Osteocyte (in vitro differentiated cells): ENCODE measurements at places on chromosomes 1 and 21. TPM values are rescaled to one million over a fixed set of nuclear protein-coding genes. Genes with fewer than 3 reads are reported as not detected.

DNA sequence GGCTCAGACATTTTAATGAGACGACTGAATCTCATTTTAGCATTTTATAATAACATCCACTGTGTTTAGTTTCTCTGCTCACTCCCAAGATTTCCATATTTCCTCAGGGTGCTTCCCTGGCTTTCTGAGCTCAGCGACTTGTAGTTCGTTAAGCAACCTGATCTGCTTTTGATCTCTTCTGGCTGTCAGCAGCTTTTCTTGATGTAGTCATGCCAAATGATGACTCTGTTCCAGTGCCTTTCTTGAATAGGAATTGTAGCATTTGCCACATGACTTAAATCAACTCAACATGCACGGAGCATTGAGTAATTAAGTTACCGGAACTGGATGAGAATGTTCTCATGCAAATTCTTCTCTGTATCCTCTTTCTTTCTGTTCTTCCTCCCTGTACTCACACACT is 246.1 kb downstream of the FMN2 start:
- DNase-seq = no peak

SYTL1 gene
- total RNA-seq = 0.46 and 0.97 TPM in 2 replicates

- DNase-seq = no peak
Observed at GRCh38 chr1:3604997-3605823, 6.1 kb downstream of the MEGF6 start.

MTMR11 gene
- 13.5 and 14.8 TPM in 2 replicates for total RNA-seq

DNA sequence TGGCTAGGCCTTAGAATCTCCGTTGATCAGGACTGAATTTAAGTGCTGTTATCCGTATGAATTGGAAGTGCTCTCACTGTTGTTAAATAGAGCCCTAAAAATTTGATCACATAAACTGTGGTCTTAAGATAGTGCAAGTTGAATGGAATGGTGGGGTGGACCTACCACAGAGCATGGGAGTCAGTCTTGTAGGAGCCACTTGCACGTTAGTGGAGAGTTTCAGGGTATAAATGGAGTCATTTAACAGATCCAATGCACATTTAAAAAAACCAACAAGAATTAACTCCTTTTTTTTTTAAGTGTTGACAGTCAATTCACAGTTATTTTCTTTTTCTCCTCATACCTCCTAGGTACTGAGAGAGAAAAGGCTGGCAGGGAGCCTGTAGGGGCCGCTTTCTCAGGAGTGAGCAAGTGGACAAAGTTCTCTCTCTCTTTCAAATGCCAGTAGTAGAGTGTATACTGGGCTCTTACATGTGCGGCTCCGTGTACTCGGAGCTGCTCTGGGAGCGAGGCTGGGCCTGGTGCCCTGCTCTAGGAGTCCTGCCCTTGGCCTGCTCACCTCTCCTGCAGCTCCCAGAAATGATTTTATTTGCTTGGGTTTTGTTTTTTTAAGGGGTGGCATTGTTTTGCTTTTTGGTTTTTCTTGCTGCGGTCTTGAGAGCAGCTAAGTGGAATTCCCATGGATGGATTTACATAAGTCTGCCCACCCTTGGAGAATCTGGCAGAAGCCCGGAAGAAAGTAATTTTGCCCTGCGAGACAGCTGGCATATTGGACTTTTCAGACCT is 91.3 kb downstream of the ATP5PO start:
- no peak for DNase-seq

PYHIN1 gene
- total RNA-seq = not detected in 2 replicates

- DNase-seq = no peak
Observed at GRCh38 chr1:226994586-226995364, 54.7 kb downstream of the COQ8A start.

GRCh38 chr1:110962892-110963690 is 631 bp downstream of the LRIF1 start:
- DNase-seq = peak; percentile 86

ITLN2 gene
- total RNA-seq = not detected in 2 replicates

OR14A2 gene
- not detected in 2 replicates for total RNA-seq

KLF17 gene
- total RNA-seq = not detected in 2 replicates

DNA sequence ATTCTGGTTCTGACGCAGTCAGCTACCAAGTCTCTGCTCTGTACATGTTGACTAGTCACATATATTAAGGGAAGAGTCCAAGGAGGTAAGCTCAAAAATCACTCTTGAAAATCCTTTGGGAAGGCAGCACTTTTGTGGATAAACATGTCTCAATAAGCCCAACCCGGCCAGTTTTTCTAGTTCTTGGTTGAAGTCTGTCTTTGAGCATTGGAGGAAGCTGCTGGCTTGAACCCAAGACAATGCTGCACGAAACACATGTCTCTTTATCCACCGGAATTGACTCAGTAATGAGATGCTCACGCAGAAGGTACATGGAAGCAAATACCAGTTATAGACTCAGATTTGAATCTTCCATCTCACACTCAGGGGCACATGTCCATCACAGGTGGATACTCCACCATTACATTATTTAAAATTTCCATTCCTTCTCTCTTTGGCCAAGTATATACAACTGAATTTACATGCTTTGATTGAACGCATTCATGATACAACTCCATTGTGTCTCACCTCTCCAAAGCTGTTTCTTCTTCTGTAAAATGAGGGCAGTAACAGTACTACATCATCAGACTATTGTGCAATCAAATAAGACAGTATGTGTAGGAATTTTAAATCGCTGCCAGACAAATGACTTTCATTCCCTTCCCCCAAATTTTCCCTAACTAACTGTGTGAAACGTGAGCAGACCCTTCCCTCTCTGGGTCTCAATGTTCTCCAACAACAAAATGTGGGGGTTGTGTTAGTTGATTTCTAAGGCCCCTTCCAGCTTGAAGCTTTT is 9.6 kb upstream of the GUCA2A start:
- DNase-seq = no peak

- DNase-seq = peak; percentile 62
Observed at GRCh38 chr1:203463469-203464062, 12.0 kb upstream of the PRELP start.

CCDC17 gene
- 2.2 and 2.4 TPM in 2 replicates for total RNA-seq

- DNase-seq = no peak
Observed at GRCh38 chr1:234218078-234218477, 155.2 kb upstream of the COA6 start.

DNA sequence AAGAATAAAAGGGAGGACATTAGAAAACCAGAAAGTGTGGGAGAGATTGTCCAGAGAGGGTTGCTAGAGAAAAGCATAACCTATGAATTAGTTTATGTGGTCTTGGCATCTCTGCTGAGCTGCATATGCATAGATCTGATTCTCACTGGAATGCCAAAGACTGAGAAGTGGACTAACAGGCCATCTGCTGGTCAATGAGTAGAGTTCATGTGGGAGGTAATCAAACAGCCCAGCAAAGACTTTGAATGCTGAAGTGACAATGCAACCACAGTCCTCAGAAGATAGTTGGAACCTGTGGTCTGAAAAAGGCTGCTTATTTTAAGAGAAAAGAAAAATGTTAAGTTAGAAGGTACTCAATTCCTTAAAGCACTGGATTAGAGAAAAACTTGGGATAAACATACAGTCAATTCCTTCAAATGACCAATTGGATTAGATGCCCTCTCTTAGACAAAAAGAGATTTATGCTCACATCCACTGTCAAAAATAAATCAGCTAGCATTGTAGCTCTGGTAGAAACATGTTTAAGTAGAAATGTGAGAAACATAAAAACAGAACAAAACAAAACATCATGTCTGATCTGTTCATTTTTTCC is 382.8 kb downstream of the AMY1C start:
- DNase-seq = no peak

- no peak for DNase-seq
Observed at GRCh38 chr1:209634005-209634737, 18.1 kb downstream of the LAMB3 start.

DNA sequence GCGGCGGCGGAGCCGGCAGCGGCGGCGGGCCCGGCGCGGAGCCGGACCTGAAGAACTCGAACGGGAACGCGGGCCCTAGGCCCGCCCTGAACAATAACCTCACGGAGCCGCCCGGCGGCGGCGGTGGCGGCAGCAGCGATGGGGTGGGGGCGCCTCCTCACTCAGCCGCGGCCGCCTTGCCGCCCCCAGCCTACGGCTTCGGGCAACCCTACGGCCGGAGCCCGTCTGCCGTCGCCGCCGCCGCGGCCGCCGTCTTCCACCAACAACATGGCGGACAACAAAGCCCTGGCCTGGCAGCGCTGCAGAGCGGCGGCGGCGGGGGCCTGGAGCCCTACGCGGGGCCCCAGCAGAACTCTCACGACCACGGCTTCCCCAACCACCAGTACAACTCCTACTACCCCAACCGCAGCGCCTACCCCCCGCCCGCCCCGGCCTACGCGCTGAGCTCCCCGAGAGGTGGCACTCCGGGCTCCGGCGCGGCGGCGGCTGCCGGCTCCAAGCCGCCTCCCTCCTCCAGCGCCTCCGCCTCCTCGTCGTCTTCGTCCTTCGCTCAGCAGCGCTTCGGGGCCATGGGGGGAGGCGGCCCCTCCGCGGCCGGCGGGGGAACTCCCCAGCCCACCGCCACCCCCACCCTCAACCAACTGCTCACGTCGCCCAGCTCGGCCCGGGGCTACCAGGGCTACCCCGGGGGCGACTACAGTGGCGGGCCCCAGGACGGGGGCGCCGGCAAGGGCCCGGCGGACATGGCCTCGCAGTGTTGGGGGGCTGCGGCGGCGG is 1.0 kb downstream of the ARID1A start:
- peak; percentile 84 for DNase-seq

GRCh38 chr1:203017692-203018091 is 8.6 kb upstream of the PPFIA4 start:
- DNase-seq = no peak

DCDC2B gene
- not detected in 2 replicates for total RNA-seq

DNA sequence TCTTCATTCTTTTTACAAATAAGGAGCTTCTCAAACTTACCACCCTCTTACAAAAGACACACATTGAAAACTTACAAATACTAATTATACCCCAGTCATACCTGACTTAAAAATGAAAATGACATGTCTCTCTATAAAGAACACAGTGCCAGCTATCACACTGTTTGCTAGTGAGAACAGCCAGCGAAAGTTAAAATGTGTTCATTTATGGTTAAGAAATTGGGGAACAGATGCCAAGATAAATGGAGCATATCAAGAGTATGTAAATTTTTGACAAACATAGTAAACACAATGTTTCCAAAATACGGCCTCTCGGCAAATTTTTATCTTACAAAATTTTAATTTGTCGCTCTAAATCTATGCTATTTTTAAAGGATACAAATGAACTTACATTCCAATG is 1422.9 kb downstream of the KCNT2 start:
- no peak for DNase-seq

CTSK gene
- 51.6 and 53.6 TPM in 2 replicates for total RNA-seq

BSND gene
- total RNA-seq = not detected in 2 replicates

DNA sequence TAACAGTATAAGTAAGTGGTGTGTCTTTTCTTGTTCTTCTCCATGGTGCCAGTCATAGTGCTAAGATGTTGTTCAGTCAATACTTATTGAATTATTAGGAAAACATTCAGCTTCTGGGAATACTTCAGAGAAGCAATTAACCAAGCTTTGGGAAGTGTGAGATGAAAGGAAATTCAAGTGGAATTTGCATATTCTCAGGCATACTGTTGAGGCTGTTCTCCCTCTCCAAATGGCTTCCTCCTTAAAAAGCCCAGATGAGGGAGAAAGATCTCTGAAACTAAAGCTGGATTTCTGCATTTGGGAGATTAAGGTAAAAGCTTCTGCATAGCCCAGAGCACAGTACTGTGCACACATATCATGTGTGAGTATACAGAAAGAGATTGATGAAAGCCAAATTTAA is 73.4 kb downstream of the MACF1 start:
- no peak for DNase-seq
